NCI-H526 treated with DMSO at 0.1 percent for 48 hours (cell line): ENCODE measurements at places on chromosomes 2 and 18.

- DNase-seq, result no peak
Measured at GRCh38 chr18:31633392-31634330, 42.0 kb downstream of the TTR start.

GRCh38 chr2:16777123-16777870 is 111.7 kb upstream of the CYRIA start:
- no peak for DNase-seq

- no peak for DNase-seq
Measured at GRCh38 chr2:231128541-231128940, 3.7 kb upstream of the HTR2B start.

- DNase-seq, result no peak
Measured at GRCh38 chr2:127154396-127154795, 47.4 kb upstream of the BIN1 start.

DNA sequence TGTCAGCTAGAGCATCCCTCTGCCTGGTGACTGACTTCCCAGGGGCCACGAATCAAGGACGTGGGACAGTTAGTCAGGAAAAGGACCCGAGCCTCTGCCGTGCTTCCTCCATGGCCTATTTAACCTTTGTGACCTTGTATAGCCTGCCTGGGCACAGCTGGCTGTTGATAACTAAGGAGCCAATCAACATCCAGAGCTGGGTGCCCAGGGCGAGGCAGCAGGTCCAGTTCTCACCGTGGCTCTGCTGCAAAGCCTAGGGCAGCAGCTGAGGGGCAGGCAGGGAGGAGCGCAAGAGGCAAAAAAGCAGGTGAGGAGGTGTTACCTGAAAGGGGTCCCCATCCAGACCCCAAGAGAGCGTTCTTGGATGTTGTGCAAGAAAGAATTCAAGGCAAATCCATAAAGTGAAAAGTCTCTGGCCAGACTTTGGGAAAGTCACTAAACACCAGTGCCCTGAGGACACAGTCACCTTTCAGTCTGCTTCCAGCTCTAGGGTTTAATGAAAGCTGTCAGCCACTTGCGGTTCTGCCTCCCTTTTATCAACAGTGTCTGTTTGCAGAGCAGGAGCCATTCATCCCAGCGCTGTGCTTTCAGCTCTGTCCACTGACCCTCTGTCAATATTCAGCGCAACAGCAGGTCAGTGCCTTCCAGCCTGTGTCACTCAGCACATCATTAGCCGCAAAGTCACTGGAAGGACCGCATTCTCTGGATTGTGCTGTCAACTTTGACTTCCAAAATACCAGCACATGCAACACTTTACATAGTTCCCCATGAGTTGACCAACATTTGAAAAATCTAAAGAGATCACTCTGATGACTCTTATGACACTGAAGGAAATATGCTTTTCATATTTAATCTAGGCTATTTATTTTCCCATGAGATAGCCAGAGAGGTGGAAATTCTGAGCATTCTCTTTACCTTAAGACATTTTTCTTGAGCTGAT is 38.6 kb upstream of the ASAP2 start:
- no peak for DNase-seq

DNA sequence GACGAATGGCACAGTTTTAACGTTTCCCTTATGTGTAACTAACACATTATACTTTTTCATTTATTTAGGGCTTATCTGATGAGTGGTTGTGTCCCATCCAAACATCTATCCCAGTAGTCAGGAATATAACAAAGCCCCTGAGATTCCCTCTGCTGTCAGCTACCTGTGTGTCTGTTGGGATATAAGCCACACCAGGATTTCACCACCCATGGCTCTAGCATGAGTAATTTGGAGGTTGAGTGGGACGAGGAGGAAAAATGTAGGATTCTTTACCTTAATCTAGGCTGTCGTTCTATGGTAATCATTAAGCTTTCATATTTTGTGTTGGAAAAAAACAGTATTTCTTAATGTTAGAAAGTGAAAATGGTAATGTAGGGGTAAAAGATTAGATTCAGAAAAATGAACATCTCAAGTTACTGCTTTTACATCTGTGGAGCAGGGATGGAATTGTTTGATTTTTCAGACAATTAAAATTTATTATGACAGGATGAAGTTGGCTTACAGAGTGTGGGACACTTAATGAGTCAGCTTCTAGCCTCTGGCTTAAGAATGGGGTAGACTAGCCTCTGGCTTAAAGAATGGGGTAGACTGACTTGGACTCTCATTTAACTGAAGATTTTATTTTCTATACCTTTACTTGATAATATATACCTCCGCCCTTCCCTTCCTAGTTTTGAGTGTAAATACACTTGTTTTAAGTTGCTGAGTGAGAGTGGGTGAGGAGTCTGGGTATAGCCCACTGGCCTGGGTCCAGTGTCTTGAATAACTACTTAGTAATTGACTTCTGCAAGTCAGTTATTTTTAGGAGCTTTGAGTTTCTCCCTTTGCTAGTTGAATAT is 88.5 kb upstream of the RANBP2 start:
- DNase-seq, result no peak

DNA sequence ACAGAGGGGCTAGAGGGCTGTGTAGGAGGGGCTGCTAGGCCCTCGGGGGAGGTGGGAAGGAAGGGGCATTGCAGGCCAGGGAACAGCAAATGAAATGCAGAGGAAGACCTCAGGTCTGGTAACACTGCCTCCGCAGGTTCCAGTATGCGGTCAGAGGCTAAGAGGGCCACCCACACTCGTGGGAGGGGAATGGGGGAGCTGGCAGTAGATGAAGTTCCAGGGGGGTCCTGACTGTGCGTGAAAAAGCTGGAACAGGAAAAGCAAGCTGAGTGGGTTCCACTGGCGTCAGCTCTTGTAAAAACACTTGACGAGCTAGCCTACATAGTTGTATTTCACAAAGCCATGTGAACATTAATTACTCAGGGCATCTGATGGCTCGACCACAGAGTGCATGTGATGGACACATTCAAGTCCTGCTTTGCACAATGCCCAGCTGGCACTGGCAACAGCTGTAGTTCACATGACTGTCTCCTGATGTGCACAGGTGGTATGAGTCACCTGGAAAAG is 29.0 kb upstream of the PTPN4 start:
- DNase-seq, result no peak

DNA sequence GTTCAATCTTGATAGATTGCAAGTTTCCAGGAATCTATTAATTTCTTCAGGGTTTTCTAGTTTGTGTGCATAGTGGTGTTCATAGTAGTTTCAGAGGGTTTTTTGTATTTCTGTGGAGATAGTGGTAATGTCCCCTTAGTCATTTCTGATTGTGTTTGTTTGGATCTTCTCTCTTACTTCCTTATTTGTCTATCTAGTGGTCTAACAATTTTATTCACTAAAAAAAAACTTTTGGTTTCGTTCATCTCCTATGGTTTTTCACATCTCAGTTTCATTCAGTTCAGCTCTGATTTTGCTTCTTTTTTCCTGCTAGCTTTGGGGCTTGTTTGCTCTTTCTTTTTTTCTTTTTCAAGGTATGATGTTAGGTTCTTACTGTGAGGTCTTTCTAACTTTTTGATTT is 94.5 kb downstream of the SNTG2 start:
- no peak for DNase-seq

- no peak for DNase-seq
Measured at GRCh38 chr2:230600881-230601280, 111.8 kb upstream of the CAB39 start.
